Ovary (tissue), 10 donors: ENCODE measurements at places on chromosomes 5 and 9. TPM values are rescaled to one million over a fixed set of nuclear protein-coding genes. Genes with fewer than 3 reads are reported as not detected.

Gene RBM27
- total RNA-seq = 28.8 TPM

Gene KIF12
- 6.0 TPM for total RNA-seq

Gene FAM13B
- 47.3 TPM for total RNA-seq

Gene TESK1
- total RNA-seq = 36.6 TPM

Gene MLANA
- total RNA-seq = not detected

Gene HEXB
- total RNA-seq = 88.6 TPM

Gene PCDHGA11
- 3.2 TPM for total RNA-seq

Gene SLC6A7
- not detected for total RNA-seq

Gene RFX3
- 17.2 TPM for total RNA-seq

Gene KIAA0825
- total RNA-seq = 4.0 TPM

Gene NMUR2
- not detected for total RNA-seq

- no peak for DNase-seq
Observed at GRCh38 chr5:147759441-147759840, 23.1 kb downstream of the JAKMIP2 start.

- DNase-seq = no peak
Observed at GRCh38 chr5:142281008-142281367, 43.8 kb downstream of the SPRY4 start.

- DNase-seq = no peak
Observed at GRCh38 chr5:124176692-124177091, 569.7 kb downstream of the ZNF608 start.

- no peak for DNase-seq
Observed at GRCh38 chr5:131496400-131496713, 138.7 kb downstream of the RAPGEF6 start.

DNA sequence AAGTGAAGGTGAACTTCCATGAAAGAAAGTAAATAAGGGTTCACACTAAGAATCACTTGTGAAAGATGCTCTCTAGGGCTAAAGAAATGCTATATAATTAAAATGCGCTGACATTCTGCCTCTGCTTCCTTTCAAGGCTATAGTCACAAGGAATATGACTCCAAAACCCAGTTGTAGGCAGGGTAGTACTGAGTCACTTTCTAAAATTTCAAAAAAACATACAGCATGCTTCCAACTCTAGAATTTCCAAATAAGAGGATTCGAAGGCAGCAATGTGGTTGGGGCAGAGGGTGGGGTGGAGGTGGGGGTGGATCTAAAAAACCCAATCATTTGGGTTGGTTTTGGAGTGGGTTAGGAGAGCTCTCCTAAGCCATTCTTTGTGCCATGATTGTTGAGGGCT, 84.6 kb downstream of the HMHB1 start:
- no peak for DNase-seq

DNA sequence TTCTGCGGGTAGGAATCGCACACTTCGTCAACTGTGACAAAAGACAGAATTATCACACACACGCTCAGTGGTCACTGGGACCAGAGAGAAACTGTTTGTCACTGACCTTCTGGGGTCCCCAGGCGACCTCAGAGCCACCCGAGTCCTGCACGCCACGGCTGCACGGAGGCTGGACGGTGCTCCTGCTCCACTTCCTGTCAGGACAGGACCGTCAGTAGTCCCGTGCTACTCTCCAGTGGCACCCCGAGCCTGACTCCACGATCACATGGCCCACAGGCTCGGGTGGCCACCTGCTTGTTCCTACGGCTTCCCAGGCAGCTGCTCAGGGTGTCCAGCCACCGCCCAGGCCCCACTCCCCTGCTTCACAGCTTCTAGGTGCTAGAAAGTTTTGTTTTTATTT, 17.9 kb downstream of the MRNIP start:
- no peak for DNase-seq

DNA sequence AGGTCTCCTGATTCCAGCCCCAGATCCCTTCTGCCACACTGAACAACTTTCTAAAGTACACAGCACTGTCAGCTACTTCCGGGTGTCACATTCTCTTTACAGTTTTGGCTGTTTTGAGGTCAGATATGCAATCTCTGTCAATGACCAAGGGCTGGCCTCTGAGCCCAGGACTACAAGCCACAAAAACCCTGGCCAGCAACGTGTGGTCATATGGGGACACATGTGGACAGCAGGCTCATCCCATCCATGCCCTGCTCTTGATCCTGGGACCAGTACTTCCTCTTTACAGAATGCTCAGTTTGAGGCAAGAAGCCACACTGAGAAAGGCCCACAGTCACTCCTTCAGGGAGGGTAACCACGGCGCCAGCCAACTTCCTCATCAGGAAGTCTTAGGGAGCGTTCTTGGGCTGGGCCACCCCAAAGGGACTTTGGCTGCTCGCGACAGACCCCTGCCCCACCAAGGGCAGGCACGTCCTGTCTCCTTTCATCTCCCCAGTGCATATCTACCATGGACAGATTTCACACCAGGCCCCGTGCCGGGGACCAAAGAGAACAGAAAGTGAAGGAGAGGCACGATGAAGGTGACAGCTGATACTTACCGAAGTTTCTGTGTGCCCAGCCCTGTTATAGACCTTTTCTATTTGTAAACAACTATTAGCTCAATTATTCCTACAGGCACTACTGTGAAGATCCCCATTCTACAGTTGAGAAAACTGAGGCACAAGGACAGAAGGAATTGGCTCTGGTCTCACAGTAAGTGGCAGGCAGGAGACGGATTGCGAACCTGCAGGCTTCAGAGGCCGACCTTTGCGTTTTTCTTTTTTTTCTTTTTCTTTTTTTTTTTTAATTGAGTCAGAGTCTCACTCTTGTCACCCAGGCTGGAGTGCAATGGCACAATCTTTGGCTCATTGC, 37.3 kb downstream of the STK10 start:
- no peak for DNase-seq

DNA sequence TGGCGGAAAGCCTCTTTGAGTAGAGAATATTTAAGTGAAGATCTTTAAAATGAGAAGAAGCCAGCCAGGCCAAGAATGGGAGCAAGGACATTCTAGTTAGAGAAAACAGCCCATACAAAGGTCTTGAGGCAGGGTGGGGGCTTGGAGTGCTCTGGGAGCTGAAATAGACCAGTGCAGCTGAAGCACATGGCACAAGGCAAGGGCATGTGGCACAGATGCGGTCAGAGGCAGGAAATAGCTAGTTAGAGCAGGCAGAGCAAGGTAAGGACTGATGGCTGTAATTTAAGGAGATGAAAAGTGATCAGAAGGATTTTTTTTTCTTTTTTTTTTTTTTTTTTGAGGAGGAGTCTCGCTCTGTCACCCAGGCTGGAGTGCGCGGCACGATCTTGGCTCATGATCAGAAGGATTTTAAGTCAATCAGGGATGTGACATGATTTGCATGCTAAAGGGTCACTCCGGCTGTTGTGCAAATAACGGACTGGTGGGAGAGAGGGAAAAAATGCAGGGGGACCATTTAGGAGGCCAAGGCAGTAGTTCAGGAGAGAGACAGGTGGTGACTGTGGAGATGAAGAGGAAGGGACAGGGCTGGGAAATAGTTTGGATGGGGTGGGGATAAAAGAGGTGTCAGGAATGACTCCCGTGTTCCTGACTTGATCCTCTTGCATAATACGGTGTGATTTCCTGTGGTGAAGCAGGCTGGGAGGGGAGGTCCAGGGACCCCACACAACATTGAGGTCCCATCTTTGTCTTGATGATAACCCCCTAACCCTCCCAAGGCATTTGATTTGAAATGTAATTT, 207.6 kb downstream of the HSPA4 start:
- no peak for DNase-seq

DNA sequence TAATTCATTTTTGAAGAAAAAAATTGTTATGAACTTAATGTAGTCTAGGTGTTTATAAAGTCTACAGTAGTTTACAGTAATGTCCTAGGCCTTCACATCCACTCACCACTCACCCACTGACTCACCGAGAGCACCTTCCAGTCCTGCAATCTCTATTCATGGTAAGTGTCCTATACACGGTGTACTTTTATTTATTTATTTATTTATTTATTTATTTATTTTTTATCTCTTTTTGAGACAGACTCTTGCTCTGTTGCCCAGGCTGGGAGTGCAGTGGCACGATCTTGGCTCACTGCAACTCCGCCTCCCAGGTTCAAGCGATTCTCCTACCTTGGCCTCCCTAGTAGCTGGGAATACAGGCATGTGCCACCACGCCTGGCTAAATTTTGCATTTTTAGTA, 39.3 kb upstream of the PIK3R1 start:
- no peak for DNase-seq

DNA sequence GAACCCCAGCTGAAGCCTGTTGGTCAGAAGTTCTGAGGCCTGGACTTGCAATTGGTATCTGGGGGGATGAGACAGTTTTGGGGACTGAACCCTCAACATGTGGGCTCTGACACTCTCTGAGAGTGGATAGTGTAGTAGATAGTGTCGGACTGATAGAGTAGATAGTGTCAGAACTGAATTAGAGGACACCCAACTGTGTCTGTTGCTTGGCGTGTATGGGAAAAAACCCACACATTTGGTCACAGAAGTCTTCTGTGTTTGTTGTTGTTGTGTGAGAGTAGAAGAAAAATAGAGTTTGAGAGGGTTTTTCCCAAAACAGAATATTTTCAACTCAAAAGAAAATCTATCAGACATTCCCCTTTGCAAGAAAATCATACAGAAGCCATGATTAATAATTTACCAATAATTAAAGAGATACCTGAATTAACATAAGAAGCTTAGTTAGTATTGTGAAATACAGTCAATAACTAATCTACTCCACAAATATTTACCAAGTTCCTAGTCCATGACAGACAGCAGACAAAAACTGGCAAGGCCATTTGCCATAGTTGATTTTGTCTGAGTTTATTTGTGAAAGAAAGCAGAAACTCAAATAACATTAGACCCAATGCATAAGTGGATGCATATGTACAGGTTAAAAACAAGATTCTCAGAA, 170.9 kb downstream of the CTNND2 start:
- no peak for DNase-seq

GRCh38 chr9:32291370-32291769, 93.1 kb upstream of the ACO1 start:
- no peak for DNase-seq

GRCh38 chr9:129457325-129457779, 163.5 kb downstream of the C9orf50 start:
- no peak for DNase-seq

DNA sequence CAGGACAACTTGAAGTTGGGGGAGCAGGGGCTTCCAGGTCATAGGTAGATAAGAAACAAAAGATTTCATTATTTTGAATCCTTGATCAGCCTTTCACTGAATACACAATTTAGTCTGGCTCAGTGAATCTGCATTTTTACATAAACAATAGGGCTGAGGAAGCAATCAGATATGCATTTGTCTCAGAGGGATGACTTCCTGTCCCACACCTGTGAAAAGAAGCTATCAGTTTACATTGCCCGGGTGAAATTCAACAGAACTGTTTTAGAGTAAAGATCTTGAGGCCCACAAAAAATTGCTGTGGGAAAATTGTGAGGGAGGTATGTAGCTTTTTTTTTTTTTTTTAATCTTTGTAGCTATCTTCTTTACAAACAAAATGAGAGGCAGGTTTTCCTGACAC, 38.3 kb downstream of the DNAJB5 start:
- no peak for DNase-seq

DNA sequence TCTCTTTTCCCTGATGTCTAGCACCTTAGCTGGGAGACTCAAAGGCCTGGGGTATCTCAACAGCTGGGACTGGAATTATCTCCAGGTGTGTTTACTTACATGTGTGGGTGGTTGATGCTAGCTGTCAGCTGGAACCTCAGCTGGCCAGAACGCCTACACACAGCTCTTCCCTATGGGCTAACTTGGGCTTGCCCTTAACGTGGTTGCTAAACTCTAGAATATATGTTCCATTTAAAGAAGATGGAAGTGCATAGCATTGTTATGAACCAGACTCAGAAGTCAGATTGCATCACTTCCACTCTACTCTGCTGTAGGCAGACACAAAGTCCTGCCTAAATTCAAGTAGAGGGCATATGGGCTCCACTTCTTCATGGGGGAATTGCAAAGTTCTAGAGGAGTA, 29.3 kb downstream of the SGCD start:
- DNase-seq = no peak

DNA sequence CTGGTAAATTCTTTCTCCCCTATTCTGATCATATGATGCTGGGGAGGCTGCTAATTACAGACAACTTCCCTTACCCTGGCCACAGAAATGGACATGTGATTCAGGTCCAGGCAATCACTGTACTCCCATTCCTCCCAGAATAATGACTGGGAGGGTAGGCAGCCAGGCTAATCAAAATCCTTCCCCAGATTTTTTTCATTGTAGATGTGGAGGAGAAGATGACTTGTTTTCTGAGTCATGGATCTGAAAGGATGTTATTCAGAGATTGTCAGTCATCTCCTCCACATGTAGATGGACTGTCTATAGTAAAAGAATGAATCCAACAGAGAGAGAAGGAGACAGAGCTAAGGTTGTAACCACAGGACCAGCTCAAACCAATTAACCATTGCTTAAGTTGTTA, 123.9 kb upstream of the PUM3 start:
- DNase-seq = no peak

DNA sequence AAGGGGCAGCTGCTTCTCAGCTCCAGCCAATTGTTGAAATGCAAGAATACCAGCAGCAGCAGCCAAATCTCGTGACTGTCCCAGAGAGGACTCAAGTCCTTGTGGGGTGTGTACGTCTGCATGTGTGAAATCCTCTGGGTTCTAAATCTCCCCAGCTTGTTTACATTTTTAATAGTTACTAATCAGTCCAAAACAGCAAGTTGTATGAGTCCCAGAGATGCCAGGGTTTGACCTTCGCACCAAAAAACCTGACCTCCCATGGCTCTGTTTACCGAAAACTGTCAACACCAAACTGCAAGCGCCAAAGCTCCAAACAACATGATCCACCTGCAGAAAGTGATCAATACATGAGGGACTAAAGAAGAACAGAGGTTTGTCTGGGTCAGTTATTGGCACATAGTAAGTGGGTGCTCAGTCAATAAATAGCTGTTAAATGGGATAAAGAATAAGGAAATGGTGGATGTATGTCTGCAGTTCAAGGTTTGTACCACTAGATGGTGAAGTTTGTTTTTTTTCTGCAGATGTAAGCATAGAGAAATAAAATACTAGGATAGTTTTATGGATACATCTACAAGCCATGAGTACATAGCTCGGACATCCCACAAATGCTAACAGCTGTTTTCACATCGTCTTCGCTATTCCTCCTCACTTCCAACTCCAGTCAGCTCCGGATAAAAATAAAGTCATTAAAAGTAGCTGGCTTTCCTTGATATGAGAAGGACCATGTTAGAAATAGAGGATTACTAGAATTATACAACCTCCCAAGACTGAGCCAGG, 85.3 kb upstream of the ADRB2 start:
- no peak for DNase-seq

DNA sequence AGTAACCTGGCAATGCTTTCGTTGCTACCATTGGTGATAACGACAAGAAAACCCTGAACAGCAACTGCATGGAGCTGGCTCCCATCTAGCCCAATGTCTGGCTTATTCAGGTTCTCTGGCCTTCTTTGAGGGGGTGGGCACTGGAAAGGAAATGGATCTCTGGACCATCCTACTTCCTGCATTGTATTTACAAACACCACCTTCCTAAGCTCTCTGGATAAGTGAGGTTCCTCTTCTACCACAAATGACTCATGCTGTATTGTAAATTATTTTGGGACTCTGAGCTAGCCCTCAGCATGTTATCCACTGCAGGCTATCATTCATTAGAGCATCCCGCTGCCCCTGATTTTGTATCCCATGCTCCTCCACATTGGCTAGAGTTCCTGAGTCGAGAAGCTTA, 136.9 kb upstream of the KLF9 start:
- no peak for DNase-seq
